ENCODE measurements at places on chromosomes 4 and X.

GRCh38 chr4:168724686-168725411, 228.0 kb downstream of the PALLD start:
- no peak for DNase-seq

- DNase-seq: no peak
Observed at GRCh38 chr4:10243856-10244255, 127.3 kb upstream of the WDR1 start.

- DNase-seq: no peak
Observed at GRCh38 chr4:107497054-107497453, 223.0 kb downstream of the PAPSS1 start.

- no peak for DNase-seq
Observed at GRCh38 chrX:52410439-52411394, 41.9 kb downstream of the XAGE2 start.

DNA sequence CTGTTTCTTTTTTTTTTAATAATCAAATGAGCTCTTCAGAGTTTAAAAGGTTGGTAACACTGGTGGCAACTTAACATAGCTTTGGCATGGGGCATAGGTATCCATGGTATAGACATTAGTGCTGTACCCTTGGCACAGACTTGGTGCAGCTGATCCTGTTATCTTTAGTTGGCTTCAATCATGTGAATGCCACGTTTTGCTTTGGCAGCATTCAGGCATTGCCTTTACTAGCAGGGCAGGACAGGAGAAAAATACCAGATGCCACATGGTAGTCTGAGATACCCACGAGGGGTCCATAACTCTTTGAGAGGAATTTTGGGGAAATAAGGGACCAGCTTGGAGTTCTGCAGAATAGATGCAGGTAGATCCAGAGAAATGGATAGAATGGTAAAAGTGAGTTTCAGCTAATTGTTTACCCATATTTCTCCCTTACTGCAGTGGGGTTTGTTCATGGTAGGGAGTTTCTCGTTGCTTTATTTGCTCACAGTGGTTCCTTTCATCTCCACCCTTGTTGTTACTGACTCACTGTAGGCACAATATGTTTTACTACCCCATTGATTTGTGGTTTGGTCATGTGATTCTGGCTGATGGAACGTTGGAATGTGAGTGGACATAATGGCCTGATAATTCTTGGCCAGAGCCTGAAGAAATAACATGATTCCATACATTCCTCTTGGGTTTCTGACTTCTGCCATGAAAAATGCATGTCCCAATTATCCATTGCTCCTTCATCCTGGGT, 342.7 kb downstream of the GLUD2 start:
- DNase-seq: peak; percentile 34

DNA sequence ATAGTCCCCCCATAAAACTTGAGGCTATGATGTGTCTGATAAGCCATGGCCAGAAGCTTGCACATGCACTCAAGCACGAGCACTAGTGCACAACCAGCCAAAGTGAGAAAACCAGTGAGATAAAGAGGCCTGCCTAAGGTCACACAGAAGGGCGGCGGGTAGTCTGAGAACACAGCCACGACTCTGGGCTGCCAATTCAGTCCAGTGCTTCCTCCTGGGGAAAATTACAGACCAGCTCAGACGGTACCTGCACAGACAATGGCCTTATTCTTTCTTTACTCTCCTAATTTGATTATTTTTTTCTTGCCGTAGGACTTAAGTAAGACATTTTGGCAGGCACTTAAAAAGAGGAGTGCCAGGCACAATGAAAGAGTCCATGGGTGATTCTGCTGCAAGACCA, 533.2 kb upstream of the FAT1 start:
- DNase-seq: no peak

DNA sequence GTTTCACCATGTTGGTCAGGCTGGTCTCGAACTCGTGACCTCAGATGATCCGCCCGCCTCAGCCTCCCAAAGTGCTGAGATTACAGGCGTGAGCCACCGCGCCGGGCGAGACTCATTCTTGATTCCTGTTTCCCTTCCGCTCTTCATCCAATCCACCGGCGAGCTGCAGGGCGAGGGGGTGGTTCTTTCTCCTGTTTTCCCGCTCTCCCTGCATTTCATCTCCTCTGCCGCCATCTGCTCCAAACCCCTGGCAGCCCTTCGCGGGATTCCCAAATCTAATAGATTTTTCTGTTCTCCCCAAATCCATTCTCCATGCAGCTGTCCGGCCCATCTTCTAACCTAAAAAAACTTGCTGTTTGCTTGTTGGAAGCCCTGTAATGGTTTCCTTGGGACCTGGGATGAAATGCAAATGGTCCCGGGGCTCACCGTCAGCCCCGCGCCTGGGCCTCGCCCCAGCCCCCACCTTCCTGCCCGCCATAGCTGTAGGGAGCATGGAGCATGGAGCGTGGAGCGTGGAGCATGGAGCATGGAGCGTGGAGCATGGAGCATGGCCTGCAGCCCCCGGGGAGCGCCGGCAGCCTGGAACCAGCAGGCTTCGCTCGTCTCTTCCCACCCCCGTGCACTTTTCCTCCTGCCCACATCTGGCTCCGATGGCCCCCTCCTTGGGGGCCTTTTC, 1.1 kb downstream of the ZFP42 start:
- DNase-seq: no peak

DNA sequence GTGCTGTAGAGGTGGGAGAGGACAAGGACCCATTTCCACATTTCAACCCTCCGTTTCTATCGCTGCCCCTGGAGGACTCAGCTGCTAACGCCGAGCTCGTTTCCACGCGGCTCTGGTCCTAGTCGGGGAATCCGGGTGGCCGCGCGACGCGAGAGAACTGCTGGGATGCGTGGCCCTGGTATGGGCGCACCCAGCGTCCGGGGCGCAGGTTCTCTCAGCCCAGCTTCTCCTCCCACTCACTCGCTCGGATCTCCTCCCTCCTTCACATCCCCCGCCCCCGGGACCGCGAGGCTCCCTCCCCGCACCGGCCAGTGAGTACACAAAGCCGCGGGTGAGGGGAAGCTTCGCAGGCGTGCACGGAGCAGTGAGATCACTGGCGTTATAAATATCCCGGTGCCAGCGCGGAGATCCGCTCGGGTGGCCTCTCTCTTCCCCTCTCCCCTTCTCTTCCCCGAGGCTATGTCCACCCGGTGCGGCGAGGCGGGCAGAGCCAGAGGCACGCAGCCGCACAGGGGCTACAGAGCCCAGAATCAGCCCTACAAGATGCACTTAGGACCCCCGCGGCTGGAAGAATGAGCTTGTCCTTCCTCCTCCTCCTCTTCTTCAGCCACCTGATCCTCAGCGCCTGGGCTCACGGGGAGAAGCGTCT, at the start of gene FGF5:
Gene FGF5 (plus strand): TSS at position 412 of the 649 bp plus-strand sequence. CDS start 161 bp downstream, at position 573.
- no peak for DNase-seq

GRCh38 chrX:72358313-72358712, 52.6 kb upstream of the CITED1 start:
- DNase-seq: peak; percentile 28

DNA sequence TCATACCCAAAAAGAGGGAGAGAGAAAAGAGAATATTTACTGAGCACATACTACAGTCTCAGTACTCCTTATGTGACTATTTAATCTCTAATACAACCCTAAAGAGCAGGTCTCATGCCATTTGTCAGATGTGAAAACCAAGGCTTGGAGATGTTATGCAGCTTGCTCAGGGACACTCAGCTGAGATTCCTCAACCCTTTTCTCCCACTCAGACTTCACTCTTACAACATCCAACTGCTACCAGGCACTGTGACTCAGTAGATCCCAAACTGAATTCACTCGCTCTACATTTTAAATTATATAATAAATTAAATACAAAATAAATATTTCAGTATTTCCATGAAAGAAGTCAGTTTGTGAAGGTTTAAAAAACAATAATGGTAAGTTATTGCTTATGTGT, 53.7 kb downstream of the TSPAN5 start:
- DNase-seq: no peak

DNA sequence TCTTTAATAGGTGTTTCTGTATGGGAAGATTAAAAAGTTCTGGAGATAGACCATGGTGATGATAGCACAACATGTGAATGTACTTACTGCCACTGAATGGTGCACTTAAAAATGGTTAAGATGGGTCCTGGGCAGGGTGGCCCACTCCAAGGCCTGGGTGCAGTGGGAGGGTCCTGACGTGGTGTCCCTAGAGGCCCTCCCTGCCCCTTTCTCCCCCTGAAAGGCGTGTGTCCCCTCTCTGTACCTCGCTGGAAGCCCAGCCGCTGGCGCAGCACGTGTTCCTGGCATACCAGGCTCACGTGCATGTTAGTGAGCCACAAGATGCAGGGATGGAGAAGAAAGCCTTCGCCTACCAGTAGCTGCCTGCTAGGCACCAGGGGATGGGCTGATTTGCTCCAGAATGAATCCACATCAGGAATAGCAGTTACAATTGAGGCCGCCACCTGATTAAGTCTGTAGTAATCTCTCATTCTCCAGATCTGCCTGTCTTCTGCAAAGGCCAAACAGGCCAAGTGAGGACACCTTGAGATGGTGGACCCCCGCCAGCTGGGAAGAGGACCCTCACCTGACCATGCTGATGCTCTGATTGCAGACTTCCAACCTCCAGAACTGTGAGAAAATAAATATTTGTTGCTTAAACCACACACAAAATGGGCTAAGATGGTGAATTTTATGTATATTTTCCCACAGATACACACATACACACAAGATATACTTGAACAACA, 67.5 kb downstream of the COQ2 start:
- no peak for DNase-seq

DNA sequence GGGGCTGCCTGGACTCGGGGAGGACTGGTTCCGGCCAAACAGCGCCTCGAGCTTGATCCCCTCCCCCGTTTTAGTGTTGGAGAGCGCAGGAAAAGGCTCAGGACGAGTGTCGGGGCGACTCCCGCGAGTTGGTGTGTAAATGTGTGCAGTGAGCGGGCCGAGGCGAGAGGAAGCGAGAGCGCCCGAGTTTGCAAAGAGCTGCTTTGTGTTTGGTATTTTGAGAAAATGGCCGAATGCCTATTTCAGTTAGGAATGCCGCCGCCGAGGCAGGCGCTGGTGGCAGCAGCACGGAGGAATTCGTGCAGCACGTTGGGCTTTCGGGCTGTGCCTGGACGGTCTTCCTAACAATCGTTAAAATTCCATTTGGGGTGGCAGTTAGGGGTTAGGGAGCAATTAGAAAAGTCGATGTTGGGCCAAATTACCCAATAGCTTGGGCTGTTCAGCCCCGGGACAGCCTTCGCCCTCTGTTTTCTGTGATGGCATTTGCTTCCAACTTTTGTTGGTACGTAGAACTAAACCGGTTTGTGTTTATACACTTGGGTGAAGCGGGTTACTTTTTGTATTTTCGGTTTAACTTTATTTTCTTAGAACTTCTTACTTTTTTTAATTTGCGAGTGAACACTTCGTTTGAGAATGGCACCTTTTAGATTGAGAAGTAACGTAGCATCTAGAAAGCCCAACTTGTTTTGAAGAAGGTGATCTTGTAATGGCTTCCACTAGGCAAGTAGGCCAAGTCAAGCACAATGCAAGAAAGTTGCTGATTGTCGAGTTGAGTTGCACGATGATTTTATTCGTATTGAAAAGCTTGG, 1.6 kb downstream of the REST start:
- DNase-seq: peak; percentile 46

DNA sequence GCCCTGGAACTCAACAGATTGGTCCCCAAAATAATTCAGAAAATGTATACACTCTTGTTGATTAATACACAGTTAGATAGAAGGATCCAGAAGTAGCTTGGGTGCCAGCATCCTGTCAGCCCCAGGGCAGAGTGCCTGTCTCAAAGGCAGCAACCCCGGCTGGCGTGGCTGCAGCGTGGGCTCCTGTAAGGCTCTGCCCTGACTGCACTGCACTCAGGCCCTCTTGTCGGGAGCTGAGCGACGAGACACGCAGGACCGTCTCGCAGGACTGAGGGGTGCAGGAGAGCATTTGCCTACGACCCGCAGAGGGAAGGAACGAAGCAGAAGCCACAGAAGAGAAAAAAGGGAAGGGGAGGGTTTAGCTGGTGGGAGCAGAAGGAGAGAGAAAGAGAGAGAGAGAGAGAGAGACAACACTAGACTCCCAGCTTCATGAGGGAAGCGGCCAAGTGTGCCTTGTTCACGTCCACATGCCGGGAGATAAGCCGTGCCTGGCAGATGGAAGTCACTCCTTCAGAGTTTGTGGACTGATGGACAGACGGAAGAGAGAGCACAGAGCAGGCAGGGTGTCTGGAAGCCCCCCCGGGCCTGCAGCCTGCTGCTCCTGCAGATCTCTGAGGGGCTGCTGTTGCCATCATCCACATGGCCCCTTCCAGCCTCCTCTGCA, 38.7 kb upstream of the HELT start:
- no peak for DNase-seq

Measured in SW480 (cell line).